ENCODE measurements at places on chromosomes 5 and 9.

DNA sequence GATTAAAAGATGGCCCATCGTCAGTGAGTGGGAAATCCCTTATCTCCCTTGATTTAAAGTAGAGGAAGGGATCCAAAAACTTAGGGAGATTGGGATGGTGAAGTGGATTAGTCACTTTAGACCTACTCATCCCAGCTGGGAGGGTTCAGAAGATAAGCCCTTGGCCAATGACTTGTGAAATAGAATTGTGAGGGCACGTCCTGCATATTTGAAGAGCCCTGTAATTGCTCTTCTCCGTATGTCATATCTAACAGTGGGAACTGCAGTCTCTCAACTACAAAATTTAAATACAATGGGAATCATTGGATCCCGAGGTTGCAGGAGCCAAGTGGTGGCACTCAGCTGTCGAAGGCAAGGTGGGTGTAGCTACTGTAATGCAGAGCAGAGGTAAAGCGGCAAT is 65.4 kb upstream of the C9orf72 start:
- no peak for DNase-seq

DNA sequence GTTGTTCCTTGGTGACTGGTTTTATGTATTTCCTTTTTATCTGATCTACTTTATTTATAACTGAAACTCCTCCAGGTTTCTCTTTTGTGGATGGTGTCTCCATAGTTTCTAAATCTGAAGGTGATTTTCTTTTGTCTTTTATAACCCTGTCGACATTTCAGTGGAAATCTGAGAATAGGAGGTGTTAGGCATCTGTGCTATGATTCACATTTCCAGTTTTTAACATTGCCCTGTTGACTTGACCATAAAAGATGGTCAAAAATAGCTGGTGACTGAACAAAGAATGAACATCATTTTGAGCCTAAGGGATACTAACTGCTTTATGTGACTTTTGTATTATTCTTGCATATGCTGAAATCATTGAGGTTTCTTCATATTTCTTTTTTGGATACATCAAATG is 190.5 kb downstream of the PCSK1 start:
- DNase-seq: peak; percentile 37

DNA sequence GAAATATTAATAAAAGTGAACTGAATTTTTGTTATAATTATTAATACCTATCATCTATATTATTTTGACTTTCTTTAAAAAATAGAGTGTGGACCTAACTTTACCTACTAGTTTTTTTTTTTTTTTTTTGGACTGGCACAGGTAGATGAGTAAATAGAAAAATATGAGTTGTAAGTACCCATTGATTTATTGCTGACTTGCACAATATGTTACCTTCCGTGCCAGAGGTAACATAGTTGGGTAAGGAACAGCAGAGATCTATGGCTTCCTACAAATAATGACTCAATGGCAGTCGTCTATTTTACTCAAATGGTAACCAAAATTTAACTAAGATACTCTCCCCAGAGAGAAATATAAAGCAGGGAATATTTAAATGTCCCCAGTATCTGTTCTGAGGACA is 1212.8 kb downstream of the PTPRD start:
- DNase-seq: no peak

GRCh38 chr9:89991204-89991790 is 386.5 kb downstream of the GADD45G start:
- DNase-seq: no peak

DNA sequence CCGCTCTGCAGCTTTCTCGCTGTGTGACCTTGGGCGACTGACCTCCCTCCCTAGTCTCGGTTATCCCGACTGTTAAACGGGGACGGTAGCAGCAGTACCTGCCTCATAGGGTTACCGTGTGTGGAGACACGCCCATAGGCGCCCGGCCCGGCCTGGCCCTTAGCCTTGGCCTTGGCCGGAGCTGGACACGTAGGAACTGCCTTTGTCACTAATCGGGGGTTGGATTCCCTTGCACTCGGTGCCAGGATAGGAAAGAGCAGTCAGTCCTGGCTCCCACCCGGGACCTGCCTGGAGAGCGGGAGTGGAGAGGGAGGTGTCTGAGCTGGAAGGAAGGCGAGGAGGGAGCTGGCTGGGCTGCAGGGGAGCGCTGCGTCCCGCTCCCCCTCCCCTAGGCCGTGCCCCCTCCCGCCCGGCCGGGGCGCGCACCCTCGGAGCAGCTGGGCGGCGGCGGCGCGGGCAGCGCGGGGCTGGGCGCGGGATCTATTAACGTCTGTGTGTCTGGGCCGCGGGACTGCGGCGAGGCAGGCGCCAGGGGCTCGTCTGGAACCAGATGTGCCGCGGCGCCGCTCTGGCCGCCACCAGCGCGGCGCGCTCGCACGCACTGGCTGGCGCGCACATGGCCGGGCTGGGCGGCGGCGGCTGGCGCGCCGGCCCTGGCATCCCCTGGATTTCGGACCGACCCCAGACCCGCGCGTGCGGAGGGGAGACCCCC is 31.7 kb downstream of the PRRX2 start:
- DNase-seq: no peak

- no peak for DNase-seq
Observed at GRCh38 chr9:19460243-19460642, 51.4 kb downstream of the ACER2 start.

- no peak for DNase-seq
Observed at GRCh38 chr5:172243302-172243701, 40.3 kb downstream of the UBTD2 start.

GRCh38 chr9:73024601-73025034 is 71.8 kb upstream of the ALDH1A1 start:
- no peak for DNase-seq

DNA sequence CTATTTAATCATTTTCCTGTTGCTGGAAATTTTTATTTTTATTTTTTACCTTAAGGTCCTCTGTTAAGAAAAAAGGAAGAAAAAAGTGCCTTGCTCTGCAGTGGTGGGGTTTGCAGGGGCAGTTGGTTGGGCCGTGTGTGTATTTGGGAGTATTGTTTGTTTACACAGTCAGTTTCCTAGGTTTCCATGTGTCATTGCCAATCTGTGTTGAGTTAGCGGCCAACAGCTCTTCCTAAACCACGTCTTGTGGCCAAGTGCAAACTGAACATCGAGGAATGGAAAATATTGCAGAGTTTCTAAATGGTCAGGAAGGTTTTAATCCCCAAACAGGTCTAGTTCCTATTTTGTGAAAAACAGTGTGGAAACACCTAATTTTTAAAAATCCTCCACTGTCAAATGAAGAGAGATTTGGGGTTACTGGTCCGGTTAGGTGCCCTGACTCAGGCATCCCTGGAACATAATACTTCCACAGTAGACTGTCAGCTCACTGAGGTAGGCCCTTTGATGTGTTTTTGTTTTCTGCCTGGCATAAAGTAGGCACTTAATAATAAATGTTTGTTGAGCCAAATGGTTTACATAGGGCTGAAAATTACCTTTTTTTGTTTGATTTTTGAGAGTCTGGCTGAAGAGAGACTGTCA is 37.0 kb downstream of the MAMDC2 start:
- DNase-seq: peak; percentile 24

GRCh38 chr5:88489364-88489763 is 220.7 kb upstream of the TMEM161B start:
- no peak for DNase-seq

DNA sequence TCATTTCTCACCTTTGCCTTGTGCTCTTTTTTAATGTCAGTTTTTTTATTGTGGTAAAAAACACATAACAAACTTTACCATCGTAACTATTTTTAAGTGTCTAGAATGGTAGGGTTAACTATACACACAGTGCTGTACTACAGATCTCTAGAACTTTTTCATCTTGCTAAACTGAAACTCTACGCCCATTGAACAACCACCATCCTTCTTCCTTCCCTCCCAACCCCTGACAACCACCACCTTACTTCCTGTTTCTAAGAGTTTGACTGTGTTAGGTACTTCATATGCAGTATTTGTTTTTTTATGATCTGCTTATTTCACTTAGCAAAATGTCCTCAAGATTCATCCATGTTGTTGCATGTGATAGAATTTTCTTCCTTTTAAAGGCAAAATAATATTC is 54.9 kb downstream of the PSAT1 start:
- DNase-seq: no peak

GRCh38 chr5:112472614-112473013 is 53.5 kb upstream of the EPB41L4A start:
- no peak for DNase-seq

GRCh38 chr9:133713150-133713959 is 24.8 kb downstream of the SARDH start:
- DNase-seq: no peak

DNA sequence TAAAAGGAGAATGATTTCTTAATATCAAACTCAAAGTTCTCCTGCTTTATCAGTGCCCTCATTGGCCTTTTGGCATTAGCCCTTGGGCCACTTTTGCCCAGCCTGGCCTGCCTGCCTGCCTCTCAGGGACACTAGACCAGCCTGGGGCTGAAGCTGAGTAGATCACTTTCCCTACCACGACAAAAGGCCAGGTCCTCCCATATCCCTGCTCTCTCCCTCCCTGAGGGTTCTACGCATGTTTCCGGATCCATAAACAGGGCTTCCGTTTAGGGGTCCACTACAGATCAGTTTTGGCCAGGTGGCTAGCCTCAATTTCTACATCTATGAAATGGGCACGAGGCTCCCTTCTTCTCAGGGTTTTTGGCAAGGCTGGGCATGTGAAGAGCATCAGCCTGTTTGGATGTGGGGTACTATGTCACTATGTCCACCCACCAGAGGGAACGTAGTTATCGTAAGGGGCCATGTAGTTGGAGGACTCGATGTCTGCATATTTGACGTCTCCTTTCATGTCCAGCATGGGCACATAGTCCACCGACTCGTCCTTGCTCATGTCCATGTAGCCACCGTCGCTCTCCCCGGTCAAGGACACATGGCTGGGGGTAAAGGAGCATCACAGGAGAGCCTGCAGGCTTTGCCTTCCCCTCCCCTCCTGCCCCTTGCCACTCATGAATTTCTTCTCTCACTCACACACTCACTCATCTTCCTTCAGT is 34.0 kb downstream of the PDGFRB start:
- DNase-seq: no peak

- DNase-seq: no peak
Observed at GRCh38 chr5:170280011-170280493, 17.5 kb downstream of the LCP2 start.

DNA sequence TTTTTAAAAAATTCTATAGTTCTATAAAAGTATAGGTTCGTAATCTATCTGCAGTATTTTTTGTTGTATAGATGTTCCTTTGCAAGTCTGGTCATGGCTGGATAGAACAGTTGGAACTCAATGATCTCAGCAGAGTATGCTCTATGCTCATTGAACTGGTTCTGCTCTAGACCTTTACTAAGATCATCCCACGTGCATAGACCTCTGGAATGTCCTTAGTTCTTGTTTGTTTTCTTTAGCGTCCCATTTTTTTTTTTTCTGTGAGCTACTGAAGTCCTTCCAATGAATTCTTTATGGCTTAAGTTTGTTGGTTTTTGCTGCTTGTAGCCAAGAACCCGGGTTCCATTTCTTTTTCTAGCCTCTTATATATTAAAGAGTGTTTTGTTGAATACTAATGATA is 3.5 kb downstream of the TMEM38B start:
- no peak for DNase-seq

- no peak for DNase-seq
Observed at GRCh38 chr5:155575861-155576260, 562.3 kb downstream of the KIF4B start.

GRCh38 chr9:37382982-37383357 is 39.5 kb upstream of the GRHPR start:
- no peak for DNase-seq

DNA sequence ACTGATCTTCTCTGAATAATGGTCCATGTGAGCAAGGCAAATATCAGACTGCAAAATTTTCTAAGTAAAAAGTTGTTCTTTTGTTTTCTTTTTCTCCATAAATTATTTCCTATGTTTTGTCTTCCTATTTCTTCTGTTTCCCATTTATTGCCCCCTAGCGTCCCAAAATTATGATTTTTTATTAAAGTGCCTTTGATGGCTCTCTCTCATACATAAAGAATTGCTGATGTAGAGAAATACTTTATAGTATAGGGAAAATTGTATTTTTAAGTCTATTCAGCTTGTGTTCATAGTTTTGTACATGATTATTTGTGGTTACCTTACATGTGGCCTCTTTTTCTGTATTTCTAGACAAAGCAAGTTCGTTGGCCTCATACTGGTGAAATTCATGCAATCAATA is 1031.2 kb downstream of the EFNA5 start:
- no peak for DNase-seq

- DNase-seq: no peak
Observed at GRCh38 chr5:39808656-39809055, 383.9 kb upstream of the DAB2 start.

- peak; percentile 29 for DNase-seq
Observed at GRCh38 chr5:7745882-7746610, 104.9 kb downstream of the CFAP90 start.

GRCh38 chr5:175460126-175460525 is 16.1 kb upstream of the DRD1 start:
- no peak for DNase-seq

DNA sequence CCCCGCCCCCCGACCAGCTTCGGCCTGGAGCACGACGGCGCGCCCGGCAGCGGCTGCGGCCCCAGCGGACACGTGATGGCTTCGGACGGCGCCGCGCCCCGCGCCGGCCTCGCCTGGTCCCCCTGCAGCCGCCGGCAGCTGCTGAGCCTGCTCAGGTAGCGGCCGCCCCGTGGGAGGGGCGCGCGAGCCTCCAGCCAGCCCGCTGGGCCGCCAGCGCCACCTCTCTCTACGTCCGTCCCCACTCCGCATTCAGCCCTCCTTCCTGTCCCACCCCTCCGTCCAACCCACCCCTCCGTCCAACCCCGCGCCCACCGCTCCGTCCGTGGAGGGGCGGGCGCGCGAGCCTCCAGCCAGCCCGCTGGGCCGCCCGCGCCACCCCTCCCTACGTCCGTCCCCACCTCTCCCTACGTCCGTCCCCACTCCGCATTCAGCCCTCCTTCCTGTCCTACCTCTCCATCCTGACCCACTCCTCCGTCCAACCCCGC is 6.5 kb downstream of the ADAMTS13 start:
- no peak for DNase-seq

DNA sequence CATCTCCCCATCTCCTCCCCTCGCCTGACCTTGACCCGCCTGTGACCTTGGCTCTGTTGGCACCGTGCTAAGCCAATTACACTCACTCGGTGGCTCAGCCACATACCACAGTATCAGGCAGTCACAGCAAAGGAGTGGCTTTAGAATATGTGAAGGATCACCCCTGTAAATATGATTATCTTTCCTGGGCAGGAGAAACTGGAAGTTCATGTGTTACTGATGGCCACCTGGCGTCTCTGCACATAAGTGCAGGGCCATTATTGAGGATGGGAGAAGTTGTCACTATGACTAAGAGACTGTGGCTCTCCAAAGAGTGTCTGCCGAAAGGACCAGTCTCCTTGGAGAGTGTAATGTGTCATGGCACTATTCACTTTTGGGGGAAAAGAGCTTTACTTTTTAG is 116.9 kb upstream of the S1PR3 start:
- no peak for DNase-seq

DNA sequence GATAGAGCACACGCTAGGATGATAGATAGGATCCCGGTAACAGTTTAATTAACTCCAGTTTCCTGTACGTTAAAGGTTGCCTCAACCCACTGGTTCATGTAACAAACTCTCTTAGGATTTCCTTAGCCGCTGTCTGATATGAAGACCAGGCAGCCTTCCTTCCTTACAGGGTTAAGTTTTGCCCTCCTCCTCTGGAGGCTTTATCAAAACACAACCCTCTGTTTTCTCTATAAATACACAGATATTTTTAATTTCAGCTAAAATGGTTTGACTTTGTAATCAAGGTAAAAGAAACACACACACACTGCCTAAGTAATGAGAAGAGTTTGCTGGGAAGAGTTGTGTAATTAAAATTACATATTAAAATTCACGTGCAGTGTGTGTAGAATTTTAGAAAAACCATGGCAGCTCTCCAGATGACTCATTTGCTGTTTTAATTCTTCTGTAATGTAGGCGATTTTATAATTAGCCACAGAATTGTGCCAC is 369.8 kb downstream of the CSNK1G3 start:
- no peak for DNase-seq
